ENCODE measurements at places on chromosomes 1 and 21. TPM values are rescaled to one million over a fixed set of nuclear protein-coding genes. Genes with fewer than 3 reads are reported as not detected.

KCNA2 gene
- total RNA-seq, result 3.9 TPM

MYOG gene
- not detected for total RNA-seq

DNA sequence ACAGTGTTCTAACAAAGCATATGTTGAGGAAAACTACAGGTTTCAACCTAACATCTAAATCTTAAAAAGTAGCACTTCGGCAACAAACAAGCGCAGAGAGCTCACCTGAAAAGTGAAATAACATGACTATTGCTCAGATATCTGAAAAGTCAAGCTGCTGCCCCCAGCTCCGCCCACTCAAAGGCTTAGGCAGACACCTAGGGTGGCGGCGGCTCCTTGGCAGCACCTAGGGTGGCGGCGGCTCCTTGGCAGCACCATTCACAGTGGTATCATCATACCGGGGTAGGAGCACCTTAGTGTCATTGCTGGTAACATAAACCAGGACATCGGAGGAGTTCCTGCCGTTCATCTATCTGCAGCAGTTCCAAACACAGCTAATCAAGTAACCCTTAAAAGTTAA lies 4.2 kb upstream of the S100A12 start:
- H3K4me1 ChIP-seq, result no peaks in the 10 kb centered on the region
- DNase-seq, result no peak
- no peak overlapping the region for H3K4me3 ChIP-seq
- peaks cover 40% of the 10 kb centered on the region for H3K27me3 ChIP-seq
- H3K27ac ChIP-seq, result no peak overlapping the region
- H3K36me3 ChIP-seq, result no peaks in the 10 kb centered on the region

DNA sequence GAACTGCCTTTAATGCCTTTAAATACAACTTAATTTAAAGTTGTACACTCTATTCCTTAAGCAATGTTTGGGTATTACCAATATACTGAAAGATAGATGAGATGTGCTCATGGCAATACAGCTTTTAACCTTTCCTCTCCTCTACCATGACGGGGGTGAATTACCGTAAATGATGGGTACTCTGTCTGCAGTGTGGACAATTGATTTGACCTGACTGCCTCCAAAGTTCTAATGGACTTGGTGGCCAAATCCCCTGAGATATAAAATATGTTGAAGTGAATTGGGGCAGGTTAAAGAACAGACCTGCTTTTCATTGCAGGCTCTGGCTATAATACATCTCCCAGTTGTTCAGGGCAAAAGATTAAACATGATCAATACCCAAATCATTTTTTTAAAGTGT lies 367.4 kb upstream of the NR5A2 start:
- H3K4me3 ChIP-seq, result no peak overlapping the region
- DNase-seq, result no peak
- no peaks in the 10 kb centered on the region for H3K4me1 ChIP-seq
- H3K27me3 ChIP-seq, result peaks cover 15% of the 10 kb centered on the region
- no peaks in the 10 kb centered on the region for H3K36me3 ChIP-seq

ZNF683 gene
- total RNA-seq, result not detected

- no peak overlapping the region for H3K4me3 ChIP-seq
- DNase-seq, result no peak
- H3K4me1 ChIP-seq, result peaks cover 2% of the 10 kb centered on the region
- peaks cover 12% of the 10 kb centered on the region for H3K27me3 ChIP-seq
- H3K27ac ChIP-seq, result no peak overlapping the region
Measured at GRCh38 chr1:90127288-90127953, 132.5 kb downstream of the ZNF326 start.

- H3K36me3 ChIP-seq, result no peaks in the 10 kb centered on the region
- DNase-seq, result no peak
- no peaks in the 10 kb centered on the region for H3K27me3 ChIP-seq
- H3K4me3 ChIP-seq, result no peak overlapping the region
- no peaks in the 10 kb centered on the region for H3K4me1 ChIP-seq
- H3K27ac ChIP-seq, result no peak overlapping the region
Measured at GRCh38 chr1:237134929-237135328, 92.9 kb downstream of the RYR2 start.

DNA sequence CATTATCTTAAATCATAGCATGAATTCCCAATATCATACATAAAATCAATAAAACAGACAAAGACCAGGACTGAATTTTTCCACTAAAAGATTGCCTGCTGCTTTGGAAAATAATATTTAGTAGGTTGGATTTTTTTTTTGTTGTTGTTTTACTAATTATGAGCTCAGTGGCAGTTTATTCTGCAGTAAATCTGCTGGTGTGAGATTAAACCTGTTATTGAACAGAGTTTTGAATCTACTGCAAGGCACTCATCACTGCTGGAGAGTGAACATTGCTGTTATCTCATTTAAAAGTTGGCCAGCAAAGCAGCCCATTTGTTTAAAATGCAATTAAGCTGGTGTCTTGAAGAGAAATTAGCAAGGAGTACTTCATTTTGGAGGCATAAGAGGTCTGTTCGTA lies 986.1 kb downstream of the ADGRL2 start:
- peaks cover 4% of the 10 kb centered on the region for H3K27me3 ChIP-seq
- DNase-seq, result no peak

DNA sequence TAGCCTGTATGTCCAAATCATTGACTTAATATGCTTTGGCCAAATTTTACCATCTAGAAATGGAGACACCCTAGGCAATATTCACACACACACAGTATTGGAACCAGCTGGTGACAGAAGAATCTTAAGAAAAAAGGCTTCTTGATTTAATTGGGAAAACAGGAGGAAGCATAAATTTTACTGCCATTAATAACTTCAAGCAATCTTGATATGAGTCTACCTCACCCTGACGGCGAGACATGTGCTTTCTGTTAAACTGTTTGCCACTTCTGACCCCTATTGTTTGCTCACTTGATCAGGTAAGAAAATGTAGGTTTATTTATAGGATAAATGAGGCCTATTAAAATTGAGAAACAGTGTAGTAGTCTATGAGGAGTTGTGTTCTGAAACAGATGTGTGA lies 73.2 kb downstream of the KIFAP3 start:
- H3K4me1 ChIP-seq, result no peaks in the 10 kb centered on the region
- DNase-seq, result no peak
- H3K27me3 ChIP-seq, result no peaks in the 10 kb centered on the region
- H3K36me3 ChIP-seq, result peaks cover 2% of the 10 kb centered on the region

GUCA2B gene
- not detected for total RNA-seq

KCNK2 gene
- total RNA-seq, result not detected

DNA sequence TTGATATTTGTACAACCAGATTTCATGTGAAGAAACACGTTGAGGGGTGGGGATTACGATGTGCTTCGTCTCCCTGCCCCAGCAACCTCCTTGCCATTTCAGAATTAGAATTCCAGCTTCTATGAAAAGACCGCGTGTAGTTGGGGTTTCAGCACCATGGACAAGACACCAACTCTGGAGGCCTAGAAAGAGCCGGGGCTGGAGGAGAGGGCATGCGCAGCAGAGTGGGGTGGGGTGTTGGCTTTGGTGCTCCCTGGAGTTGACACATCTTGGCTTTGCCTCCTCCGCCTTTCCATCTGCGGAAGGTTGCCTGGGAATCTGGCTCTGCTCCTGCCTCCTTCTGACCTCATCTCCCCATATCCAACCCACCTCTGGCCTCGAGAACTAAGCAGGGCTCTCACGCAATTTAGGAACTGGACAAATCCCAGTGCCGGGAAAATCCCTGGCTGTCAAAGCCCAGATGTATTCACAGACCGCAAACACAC lies 11.8 kb downstream of the HTR6 start:
- DNase-seq, result peak; percentile 48
- no peaks in the 10 kb centered on the region for H3K36me3 ChIP-seq
- no peak overlapping the region for H3K4me3 ChIP-seq
- H3K4me1 ChIP-seq, result no peaks in the 10 kb centered on the region

AKR7A2 gene
- total RNA-seq, result 45.4 TPM

DNA sequence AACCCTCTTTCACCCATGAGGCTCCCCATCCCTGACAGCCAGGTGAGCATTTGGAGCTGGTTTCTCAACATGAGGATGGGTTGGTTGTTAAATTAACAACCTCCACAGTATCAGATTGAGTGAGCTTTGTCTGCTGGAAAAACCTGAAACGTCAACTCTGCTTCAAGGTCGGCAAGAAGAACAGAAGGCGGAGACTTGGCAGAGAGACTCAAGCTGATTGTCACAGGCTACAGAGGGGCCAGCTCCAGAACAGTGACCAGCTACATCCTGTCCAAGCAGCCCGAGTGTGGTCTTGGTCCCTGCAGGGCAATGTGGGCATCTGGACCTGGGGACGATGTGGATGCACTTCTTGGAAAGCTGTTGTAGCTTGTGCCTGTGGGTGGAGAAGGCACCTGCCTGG lies 36.6 kb upstream of the TMEM51 start:
- no peak overlapping the region for H3K4me3 ChIP-seq
- H3K36me3 ChIP-seq, result no peaks in the 10 kb centered on the region
- no peak overlapping the region for H3K27ac ChIP-seq
- no peaks in the 10 kb centered on the region for H3K27me3 ChIP-seq
- no peak for DNase-seq
- peaks cover 13% of the 10 kb centered on the region for H3K4me1 ChIP-seq

DNA sequence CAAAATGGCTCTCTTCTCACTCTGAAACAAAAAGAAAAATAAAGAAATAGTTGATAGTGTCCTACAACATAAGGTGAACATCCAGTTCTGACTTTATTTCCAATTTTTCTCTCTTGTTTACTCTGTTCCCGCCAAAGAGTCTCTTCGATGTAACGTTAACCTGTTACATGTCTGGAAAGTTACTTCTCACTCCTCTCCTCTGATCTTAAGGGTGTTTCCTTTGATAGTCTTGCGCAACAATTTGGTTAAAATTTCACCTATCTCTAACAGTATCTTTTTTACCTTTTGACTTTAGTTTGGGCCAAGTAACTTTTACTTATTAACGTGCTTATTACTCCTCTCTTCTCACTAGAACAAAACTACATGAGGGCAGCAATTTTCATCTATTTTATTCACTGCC lies 1450.2 kb downstream of the BRINP3 start:
- no peaks in the 10 kb centered on the region for H3K36me3 ChIP-seq
- no peaks in the 10 kb centered on the region for H3K4me1 ChIP-seq
- no peak overlapping the region for H3K27ac ChIP-seq
- H3K27me3 ChIP-seq, result no peaks in the 10 kb centered on the region
- no peak overlapping the region for H3K4me3 ChIP-seq

DNA sequence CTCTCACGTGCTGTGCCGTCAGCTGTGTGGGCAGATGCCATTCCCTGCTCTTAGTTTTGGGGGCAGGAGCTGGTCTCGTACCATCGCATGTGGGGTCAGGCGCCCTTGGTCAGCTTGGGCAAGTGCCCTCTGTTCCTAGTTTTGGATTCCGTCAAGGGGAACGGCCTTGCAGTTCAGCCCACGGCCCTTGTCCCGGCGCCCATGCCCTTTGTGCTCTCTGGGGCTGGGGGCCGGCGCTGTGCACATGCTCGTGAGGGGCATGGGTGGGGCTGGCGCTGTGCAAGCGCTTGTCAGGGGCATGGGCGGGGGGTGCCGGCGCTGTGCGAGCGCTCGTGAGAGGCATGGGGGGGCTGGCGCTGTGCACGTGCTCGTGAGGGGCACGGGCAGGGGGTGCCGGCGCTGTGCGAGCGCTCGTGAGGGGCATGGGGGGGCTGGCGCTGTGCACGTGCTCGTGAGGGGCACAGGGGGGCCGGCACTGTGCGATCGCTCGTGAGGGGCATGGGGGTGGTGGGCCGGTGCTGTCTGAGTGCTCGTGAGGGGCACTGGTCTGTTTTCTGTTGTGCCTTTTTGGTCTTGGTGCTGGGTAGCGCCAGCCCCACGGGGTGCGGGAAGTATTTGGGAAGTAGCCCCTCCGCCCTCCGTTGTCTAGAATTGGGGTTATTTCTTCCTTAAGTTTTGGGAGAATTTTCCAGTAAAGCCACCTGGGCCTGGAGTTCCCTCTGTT lies 29.5 kb upstream of the DIP2A start:
- H3K4me1 ChIP-seq, result peaks cover 11% of the 10 kb centered on the region
- no peaks in the 10 kb centered on the region for H3K27me3 ChIP-seq
- H3K27ac ChIP-seq, result no peak overlapping the region
- H3K4me3 ChIP-seq, result no peak overlapping the region
- no peak for DNase-seq

SPOCD1 gene
- 0.08 TPM for total RNA-seq

DNASE2B gene
- total RNA-seq, result not detected

C1QB gene
- not detected for total RNA-seq

GRCh38 chr1:12097321-12097720 lies 34.2 kb downstream of the TNFRSF8 start:
- H3K4me1 ChIP-seq, result peaks cover 10% of the 10 kb centered on the region
- H3K4me3 ChIP-seq, result no peak overlapping the region
- no peaks in the 10 kb centered on the region for H3K27me3 ChIP-seq
- no peak overlapping the region for H3K27ac ChIP-seq

DNA sequence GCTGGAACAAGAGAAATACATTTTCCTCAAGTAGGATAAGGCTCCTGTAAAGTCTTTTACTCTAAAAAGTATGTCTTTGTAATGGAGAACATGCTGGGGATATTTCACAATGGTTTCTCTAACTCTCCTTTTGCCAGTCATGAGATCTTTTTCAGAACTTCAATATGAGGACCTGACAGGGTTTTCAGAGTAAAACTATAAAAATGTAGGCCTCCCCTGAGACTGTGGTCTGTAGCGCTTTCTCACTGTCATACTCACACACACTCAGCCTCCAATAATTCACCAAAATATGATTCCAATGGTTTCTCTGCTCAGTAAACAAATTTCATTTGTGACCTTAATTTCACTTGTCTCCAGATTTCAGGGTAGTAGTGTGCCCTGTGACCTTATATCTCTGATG lies 440.1 kb upstream of the PTBP2 start:
- H3K4me3 ChIP-seq, result no peak overlapping the region
- H3K36me3 ChIP-seq, result no peaks in the 10 kb centered on the region
- no peaks in the 10 kb centered on the region for H3K27me3 ChIP-seq

DNA sequence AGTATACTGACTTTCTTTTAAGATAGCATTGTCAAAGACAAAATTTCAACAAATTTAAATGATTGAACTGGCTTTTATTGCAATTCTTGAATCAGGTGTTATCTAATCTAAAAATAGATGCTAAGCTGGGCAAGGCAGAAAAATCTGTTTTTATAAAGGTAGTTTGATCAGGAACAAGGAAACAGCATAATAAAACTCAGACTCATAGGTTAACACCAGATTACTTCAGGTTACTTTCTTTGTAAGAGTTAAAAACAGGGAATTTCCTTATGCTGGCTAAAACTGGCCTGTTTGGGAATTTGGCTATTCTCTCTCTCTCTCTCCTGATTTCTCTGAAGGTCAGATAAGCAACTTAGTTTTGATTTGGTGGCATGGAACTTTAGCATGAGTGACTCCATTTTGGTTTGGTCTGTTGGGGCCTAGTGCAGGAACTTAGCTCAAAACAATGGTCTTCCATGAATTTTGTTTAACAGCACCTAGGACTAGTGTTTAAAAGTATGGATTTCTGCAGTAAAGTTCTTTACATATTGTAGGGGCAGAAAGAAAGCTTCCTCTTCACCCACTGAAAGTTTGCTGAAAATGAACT lies 24.2 kb upstream of the IVNS1ABP start:
- DNase-seq, result no peak
- H3K27ac ChIP-seq, result no peak overlapping the region
- H3K4me1 ChIP-seq, result peaks cover 46% of the 10 kb centered on the region
- H3K36me3 ChIP-seq, result peaks cover 15% of the 10 kb centered on the region
- peaks cover under 1% of the 10 kb centered on the region for H3K27me3 ChIP-seq

DNA sequence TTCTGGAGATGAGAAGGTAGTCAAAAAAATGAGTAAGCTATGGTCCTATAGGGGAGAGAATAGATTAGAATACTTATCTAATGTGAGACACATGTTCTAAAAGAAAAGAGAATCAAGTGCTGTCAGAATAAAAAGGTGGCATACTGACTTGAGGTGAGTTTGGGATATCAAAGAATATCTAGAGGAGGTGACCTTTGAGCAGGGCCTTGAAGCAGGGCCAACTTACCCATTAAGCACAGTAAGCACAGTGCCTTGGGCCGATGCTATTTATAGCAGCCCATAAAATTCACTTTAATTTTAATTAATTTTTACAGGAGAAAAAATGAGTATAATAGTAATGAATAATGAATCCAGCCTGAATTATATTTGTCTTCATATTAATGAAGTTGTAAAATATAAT lies 92.2 kb downstream of the XPR1 start:
- H3K4me3 ChIP-seq, result no peak overlapping the region
- H3K4me1 ChIP-seq, result no peaks in the 10 kb centered on the region
- H3K36me3 ChIP-seq, result peaks cover 6% of the 10 kb centered on the region

CCDC17 gene
- 2.3 TPM for total RNA-seq

Measured in activated CD4-positive, alpha-beta T cell treated with anti-CD3 and anti-CD28 coated beads, Interleukin-2, amount 10 ng/mL, durations not matched to agents 7 days and 5 days (primary cell).